ENCODE measurements at places on chromosomes 5 and 9.
A peak's percentile ranks its signal among the peaks of the same experiment; 100 is the strongest.

DNA sequence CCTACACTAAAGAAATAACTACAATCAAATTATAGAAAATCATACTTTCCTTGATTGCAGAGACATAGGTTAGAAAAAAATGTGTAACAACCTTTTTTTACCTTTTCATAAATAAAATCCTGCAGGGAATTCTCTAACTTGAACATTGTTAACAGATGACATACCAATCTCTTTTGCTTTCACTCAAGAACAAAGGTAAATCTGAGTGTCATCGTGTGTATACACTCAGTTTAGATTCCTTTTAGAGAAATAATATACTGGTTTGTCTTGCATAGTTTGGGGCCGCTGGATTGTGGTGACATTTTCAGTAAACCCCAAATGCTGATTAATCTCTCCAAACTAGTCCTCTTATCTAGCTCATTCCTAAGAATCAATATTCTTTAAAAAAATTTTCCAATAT lies 20.8 kb upstream of the MTAP start:
- DNase-seq: no peak

GRCh38 chr5:9513827-9514226 lies 32.0 kb downstream of the SEMA5A start:
- no peak for DNase-seq

DNA sequence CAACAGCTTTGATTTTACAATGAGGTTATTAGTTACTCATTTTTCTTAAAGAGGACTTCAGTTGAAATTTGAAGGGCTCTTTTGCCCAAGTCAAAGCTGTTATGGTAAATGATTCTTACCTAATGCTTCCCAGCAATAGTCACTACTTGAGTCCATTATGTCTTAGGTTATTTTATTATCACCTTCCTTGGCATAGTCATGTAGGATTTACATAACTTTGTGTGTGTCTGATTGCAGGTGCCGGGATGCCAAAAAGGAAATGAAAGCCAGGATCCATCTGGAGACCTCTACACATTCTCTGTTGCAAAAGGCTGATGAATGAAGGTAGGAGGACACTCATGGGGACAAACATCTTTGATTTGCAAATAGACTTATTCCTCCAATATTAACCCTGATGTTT lies 38.8 kb upstream of the PLPPR1 start:
- no peak for DNase-seq

DNA sequence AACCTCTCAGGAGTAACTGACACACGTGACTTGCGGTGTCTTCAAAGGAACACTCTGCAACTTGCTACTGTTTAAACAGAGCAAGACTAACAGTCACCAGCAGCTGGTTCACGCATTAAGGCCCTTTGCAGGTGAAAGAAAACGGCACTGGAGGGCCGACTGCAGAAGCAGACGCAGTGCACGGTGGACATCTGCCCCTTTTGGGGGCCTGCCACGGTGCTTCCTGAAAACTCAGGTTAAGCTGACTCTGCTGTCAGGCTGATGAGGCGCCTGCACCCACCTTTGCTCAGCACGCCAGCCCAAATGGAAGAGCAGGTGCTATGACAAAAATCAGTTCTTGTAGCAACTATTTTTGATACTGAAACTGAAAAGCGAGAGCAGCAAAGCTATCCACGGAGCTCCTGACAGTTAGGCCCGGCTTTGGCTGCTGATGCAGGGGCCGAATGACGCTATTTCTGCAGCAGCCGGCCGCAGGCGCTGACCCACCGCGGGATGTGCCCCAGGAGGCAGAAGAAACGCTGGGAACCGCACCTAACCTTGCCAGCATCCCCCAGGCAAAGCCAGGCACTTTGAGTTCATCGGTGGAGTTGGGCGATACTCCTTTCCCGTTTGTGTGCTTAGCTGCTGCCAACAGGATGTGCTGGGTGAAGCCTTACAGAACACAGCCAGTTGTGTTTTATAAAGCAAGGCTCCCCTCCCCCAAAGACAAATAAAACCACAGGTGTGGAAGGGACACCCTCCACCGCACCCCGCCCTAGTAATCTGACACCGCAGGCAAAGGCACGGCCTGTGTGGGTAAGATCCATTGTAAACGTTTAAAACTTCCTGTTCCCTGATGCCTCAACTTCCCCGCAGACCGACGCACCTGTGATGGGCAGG lies 21.1 kb upstream of the TERT start:
- DNase-seq: peak; percentile 97

- DNase-seq: no peak
Measured at GRCh38 chr5:132065351-132065937, 5.0 kb downstream of the IL3 start.

GRCh38 chr5:6261256-6261655 lies 117.1 kb downstream of the MED10 start:
- DNase-seq: no peak

DNA sequence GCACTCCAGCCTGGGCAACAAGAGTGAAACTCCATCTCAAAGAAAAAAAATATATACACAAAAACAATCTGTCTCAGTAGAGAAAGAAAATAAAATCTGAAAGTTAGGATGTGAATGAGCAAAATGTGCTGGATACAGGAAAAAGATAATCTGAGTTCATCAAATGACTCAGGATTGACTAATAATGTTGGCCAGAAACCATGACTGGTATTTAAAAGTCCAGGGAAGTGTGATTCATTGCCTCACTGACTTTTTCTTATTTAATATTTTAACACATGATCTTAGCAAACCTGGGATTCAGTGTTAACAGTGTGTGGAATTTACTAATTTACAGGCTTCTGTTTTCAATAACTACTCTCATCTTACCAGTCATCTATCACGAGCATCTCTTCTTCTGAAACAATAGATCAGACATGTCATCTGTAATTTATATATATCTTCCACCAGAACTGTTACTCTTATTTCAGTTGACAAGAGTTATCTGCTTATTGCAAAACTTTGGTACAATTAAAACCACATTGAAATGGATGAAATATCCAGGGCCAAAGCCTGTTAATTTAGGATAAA lies 256.7 kb downstream of the CDH12 start:
- DNase-seq: no peak

DNA sequence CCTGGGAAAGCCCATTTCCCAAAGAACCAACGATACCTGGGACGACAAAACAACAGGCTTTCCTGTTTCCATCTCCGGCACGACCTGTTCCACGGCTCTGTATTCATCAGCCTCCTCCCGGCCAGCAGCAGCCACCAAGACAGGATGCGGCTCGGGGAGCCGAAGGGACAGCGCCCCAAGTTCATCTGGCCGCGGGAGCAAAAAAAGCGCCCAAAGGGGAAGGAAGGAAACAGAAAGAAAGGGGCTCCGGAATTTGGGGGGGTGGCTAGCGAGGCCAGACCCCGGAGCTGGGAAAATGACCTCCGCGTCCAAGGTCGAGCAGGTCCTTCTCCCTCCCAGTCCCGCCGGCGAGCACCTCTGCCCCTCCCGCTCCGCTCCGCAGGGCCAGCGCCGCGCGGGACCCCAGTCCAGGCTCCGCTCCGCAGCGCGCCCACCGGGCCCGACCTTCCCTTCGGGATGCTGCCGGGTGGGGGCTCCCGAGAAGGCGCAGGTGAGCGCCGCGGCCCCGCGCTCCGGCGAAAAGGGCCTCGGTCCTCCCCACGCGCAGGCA lies 608 bp downstream of the ELOVL7 start:
- DNase-seq: no peak

- no peak for DNase-seq
Measured at GRCh38 chr5:126274076-126274762, 149.0 kb upstream of the GRAMD2B start.

DNA sequence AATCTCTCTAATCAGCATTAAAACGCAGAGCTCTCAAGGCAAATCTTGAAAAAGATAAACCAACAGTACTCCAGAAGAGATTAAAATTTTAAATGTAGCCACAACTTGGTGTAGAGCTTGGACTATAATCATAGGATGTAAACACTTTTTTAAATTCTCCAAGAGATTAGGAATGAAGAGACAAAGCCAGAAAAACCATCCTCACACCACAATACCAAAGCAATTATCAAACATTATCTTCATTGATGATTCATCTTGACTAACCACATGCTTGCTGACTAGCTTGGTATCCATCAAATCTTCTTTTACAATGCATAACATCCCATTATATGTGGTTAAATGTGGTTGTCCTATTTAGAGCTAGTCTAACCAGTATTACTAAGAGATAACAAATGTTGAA lies 815.1 kb downstream of the TLE1 start:
- DNase-seq: no peak

GRCh38 chr9:35882996-35883395 lies 12.8 kb upstream of the OR13J1 start:
- no peak for DNase-seq

DNA sequence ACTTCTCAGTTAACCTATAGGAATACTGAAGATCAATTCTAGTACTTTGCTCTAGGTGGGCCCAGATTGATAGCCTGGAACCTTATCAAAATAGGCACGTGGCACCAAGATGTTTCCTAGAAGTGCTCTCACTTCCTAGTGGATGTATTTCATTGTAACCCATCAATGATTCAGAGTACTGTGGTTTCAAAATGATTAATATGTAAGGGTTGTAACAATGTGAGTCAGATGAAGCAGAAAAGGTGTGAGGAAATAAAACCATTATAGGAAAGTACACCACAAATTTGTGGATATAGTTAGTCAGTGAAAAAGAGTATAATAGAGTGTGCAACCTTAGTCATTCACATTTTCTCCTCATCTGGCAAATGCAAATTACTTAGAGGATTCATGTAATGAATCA lies 177.3 kb upstream of the FST start:
- no peak for DNase-seq

- DNase-seq: peak; percentile 34
Measured at GRCh38 chr9:75088646-75089372, 495 bp downstream of the OSTF1 start.

- DNase-seq: no peak
Measured at GRCh38 chr9:133718563-133719315, 19.4 kb downstream of the SARDH start.

DNA sequence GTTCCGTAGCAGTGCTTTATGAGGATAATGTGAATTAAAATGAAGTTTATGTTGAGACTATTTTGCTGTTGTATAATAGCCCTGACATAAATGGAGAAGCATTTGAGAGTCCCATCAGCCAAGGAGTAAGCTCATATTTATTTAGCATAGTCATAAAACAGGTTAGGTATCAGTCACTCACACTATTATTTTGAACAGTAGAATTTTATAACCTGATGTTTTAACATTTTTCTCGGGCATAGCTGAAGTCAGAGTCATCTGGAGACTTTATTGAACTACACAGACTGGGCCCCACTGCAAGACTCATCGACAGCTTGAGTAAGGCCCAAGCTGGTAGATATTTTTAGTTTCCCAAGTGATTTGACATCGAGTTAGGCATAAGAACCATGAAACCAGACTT lies 620.3 kb upstream of the WWC1 start:
- no peak for DNase-seq

- no peak for DNase-seq
Measured at GRCh38 chr9:134343637-134344036, 17.4 kb downstream of the RXRA start.

GRCh38 chr5:158543539-158544387 lies 556.0 kb downstream of the EBF1 start:
- no peak for DNase-seq

GRCh38 chr9:102479191-102479590 lies 515.9 kb upstream of the CYLC2 start:
- no peak for DNase-seq

DNA sequence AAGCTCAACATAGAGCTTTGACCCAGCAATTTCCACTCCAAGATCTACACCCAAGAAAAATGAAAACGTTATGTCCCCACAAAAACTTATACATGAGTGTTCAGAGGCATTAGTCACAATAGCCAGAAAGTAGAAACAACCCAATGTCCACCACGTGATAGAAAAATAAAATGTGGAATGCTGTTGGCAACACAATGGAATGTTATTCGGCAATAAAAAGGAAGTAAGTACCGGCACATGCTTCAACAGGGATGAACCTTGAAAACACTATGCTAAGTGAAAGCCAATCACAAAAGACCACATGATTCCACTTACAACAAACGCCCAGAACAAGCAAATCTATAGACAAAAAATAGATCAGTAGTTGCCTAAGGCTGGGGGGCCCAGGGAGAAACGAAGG lies 6.0 kb downstream of the UBQLN1 start:
- DNase-seq: no peak

DNA sequence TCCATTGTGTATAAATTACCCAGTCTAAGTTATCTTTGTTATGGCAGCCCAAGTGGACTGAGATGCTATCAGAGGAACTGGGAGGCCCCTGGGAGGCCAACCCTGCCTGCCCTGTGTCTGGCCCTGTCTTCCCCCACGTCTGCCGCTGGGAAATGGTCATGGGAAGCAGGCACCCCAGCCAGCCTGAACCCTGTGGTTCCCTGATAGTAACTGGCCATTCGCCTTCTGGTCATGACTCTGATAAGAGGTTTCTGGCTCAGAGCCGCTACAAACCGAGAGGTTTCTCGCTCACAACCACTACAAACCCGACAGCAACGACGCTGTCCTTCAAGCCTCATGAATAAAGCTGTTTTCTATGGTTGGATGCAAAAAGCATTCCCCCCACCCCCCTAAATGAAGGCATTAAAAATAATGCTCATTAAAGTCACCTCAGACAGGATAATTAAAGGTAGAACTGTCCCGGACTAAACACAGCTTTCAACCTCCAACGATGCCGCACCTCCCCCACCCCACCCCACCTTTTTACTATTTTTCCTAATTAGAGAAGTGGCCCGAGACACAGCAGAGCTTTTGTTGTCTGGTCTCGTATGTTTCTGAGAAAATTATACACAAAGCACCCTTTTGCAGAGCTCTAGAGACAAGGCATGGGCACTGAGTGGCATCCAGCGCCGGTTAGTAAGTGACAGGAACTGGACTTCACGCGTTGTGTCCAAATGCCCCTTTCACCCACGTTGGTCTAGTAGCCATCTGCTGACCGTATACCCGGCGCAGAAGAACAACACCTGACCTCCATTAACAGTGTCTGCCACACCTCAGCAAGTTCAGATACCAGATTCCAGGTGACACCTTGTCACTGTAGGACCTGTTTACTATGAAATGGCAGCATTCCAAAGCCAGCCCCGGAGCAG lies 140.8 kb downstream of the COL23A1 start:
- DNase-seq: no peak

DNA sequence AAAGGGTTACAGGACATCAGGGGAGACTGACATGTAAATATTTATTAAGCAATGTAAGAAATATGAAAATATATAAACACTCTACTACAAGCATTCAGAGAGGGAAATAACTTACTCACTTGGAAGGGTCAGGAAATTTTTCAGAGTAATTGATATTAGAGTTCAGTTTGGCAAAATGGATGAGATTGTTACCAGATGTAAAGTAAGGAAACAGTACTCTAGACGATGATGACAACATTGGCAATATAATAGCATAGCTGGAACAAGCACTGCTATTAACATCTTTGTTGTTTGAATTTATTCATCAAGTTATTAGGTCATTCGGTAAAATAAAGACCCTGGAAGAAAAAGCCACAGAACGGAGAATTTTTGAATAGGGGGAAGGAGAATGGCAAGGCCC lies 49.1 kb downstream of the GNA14 start:
- DNase-seq: no peak

GRCh38 chr5:126334760-126335159 lies 88.4 kb upstream of the GRAMD2B start:
- DNase-seq: no peak
